ENCODE measurements at places on chromosomes 1 and 21. TPM values are rescaled to one million over a fixed set of nuclear protein-coding genes. Genes with fewer than 3 reads are reported as not detected.
A peak's percentile ranks its signal among the peaks of the same experiment; 100 is the strongest.

- DNase-seq: peak; percentile 72
Measured at GRCh38 chr1:212930986-212931678, 19.2 kb upstream of the VASH2 start.

DNA sequence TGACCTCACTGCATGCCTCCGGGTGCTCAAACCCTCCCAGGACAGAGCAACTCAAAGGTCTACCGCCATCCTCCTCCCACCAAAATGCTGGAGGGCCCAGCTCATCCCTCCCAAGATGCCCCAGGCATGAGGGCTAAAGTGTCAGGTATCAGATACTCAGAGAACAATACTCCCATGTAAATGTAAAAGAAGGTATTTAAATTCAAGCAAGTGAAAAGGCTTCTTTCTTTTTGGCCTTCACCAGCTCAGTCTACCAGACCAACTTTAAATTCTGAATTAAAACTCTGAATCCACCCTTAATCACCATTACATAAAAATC, 3.0 kb downstream of the PARP1 start:
- no peak for DNase-seq

DNA sequence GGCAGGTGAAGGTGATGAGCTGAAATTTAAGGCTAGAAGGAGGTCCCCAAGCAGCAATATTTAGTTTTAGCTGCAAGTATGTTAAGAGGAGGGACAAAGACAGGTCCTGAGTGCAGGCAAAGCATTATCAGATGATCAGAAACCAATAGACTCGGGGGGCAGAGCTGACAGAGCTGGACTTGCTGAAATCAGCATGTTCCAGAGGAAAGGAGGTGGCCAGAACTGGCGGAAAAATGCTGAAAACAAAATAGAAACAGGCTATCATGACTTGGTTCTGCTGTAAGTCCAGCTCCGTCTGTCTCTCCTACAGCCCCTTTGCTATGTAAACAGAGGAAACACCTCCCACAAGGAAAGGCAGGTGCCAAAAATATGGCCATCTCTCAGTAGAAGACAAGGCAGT, at the start of gene CD5L:
TSS of gene CD5L (minus strand) at position 101 of the 400 bp plus-strand sequence. CDS start 107 bp downstream, outside the sequence.
- DNase-seq: no peak

GRCh38 chr1:83064589-83065242, 934.2 kb downstream of the TTLL7 start:
- no peak for DNase-seq

DNA sequence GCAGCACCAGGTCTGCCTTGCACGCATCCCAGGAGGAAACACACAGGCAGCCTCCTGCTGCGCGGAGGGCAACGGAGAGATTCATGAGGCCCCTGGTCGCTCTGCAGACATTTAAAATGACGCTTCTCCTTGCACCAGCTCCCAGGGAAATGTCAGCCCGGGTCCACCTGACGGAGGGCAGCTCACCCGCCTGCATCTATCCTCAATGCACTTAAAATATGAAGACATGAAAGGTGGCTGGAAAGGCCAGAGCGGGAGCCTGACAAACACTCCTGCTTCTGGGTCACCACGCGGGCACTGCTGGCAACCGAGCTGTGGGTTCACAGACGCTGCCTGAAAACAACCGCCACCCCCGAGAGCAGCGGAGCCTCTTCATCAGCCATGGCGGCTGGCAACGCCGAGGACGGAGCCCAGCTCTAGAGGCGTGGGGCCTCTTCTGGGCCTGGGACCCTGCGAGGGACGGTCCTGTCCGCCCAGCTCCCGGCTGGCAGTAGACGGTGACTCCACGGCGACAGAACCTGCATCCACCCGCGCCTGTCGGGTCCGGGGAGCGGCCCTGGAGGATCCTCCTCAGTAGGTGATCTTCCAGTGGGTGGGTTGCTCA, 22.7 kb downstream of the POFUT2 start:
- DNase-seq: no peak

- no peak for DNase-seq
Measured at GRCh38 chr21:44601596-44602462, 1.4 kb downstream of the KRTAP10-7 start.

NBPF4 gene
- 0.88 TPM for total RNA-seq

GRCh38 chr1:19310720-19311502, 1.0 kb downstream of the AKR7A2 start:
- no peak for DNase-seq

PSMB2 gene
- total RNA-seq: 66.3 TPM

GRCh38 chr1:195791796-195792195, 816.4 kb downstream of the KCNT2 start:
- no peak for DNase-seq

DNA sequence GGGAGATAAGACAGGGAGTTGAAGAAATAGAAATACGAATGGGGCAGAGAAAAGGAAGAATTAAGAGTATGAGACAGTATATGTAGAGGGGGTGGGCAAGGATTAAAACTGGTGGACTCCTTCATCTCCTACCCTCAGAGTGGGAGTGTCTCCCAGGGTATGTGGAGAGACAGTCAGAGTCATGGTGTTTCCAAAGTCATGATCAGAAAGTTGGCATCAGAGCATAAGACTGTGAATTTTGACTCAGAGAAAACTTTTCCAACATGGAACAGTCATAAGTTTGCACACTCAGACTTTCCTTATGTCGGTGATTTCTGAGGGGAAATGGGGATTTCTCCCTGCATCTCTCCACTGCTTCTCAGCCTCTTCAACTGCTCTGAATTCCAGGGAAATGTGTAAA, 2.4 kb downstream of the CD84 start:
- no peak for DNase-seq

PAPPA2 gene
- total RNA-seq: 0.02 TPM

ZBTB48 gene
- 22.5 TPM for total RNA-seq

DNA sequence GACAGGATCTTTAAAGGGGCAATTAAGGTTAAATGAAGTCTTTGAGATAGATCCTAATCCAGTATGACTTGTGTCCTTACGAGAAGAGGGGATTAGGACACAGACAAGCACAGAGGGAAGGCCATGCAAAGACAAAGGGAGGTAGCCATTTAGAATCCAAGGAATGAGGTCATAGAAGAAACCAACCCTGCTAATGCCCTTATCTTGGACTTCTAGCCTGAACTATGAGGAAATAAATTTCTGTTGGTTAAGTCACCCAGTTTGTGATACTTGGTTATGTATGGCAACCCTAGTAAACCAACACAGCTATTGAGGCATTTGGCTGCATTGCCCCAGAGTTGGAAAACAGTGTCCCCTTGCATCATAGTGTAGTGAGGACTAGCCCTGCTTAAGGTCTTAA, 121.3 kb downstream of the MAST2 start:
- peak; percentile 34 for DNase-seq

TRIM33 gene
- 28.7 TPM for total RNA-seq

GPR25 gene
- not detected for total RNA-seq

- DNase-seq: no peak
Measured at GRCh38 chr21:35933466-35933865, 126.9 kb downstream of the SETD4 start.

FHAD1 gene
- not detected for total RNA-seq

DNA sequence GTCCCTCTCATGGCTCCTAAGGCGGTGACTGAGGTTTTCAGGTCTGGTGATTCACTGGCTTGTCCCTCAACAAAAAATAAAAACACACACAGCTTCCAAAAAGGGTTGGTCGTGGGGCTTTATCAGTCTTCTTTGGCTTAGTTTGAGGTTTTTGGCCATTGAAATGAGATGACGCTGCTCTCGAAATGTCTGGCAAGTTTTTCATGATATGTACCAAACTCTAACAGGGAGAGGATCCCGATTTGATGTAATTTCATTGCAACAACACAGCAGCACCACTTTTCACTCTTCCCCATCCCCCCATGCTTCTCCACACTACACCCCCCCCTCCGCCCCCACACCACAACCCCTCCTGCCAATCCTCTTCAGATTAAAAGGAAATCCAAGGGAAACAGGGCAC, 187.1 kb upstream of the NFIA start:
- no peak for DNase-seq

SNAPIN gene
- total RNA-seq: 32.8 TPM

ARHGEF10L gene
- 31.3 TPM for total RNA-seq

PFKFB2 gene
- total RNA-seq: 38.9 TPM

DNA sequence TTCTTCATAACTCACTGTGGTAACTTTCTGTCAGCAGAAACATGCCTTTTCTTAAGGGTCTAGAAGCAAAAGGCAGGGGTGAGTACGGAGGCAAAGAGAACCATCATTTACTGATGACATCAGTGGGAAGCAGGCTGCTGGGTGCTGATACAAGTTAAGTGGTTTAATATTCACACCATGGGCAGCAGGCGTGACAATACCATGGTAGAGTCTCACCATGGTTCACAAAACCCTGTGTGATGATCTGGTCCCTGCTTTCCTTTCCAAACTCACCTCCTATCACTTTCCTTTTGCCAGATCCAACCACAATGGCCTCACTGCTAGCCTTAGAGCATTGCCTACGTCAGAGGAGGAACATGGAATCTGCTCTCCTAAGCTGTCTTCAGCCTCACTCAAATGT, 8.7 kb downstream of the MAB21L3 start:
- DNase-seq: no peak

GRCh38 chr1:62796221-62796620, 12.3 kb downstream of the ATG4C start:
- DNase-seq: no peak

C1orf53 gene
- total RNA-seq: 9.4 TPM

DIO1 gene
- 7.1 TPM for total RNA-seq

GRCh38 chr1:25811384-25812082, 8.2 kb upstream of the MTFR1L start:
- no peak for DNase-seq

DNA sequence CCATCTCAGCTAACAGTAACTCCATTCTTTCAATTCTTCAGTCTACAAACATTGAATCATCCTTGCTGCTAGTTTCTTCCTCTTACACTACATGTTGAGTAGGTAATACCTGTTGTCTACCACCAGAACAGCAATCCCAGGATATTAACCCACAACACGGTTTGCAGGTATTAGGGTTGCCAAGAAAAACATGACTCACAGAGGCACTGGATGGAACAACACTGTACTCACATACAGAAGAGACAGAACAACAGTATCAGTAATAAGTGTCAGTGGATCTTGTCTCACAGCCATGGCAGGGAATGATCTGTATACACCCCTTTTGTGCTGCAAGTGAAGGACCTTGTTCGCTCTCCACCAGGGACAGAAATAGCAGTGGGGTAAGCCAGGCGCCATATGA, 212.1 kb downstream of the GPR52 start:
- DNase-seq: no peak

DNA sequence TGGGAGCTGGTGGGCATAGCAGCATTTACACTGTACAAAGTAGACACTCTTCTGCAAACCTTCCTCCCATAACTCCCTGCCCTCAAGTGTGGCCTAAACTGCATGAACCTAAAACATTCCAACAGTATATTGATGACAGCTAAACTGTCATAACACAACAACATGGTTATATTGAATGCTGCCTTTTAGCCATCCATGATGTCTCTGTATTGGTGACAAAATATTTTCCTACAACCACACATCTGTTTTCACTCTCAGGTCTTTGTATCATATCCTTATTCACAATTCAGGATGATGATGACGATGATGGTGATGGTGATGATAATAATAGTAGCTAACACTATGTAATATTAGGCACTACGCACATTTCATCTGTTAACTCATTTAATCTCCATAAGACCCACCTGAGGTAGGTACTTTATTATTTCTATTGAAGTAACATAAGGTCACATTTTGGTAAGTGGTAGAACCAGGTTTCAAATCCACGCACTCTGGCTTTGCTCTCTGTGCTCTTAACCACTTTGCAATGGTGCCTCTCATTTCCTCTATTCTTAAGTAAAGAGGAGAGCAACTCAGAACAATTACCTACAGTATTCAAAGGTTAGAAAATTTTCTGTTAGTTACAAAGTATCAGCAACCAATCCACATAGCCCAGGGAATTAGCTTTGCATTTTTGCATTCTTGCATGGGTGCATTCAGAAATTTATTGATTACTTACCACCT, 185.1 kb upstream of the LMO4 start:
- DNase-seq: no peak

- no peak for DNase-seq
Measured at GRCh38 chr1:175714350-175714749, 29.0 kb downstream of the TNR start.

DNA sequence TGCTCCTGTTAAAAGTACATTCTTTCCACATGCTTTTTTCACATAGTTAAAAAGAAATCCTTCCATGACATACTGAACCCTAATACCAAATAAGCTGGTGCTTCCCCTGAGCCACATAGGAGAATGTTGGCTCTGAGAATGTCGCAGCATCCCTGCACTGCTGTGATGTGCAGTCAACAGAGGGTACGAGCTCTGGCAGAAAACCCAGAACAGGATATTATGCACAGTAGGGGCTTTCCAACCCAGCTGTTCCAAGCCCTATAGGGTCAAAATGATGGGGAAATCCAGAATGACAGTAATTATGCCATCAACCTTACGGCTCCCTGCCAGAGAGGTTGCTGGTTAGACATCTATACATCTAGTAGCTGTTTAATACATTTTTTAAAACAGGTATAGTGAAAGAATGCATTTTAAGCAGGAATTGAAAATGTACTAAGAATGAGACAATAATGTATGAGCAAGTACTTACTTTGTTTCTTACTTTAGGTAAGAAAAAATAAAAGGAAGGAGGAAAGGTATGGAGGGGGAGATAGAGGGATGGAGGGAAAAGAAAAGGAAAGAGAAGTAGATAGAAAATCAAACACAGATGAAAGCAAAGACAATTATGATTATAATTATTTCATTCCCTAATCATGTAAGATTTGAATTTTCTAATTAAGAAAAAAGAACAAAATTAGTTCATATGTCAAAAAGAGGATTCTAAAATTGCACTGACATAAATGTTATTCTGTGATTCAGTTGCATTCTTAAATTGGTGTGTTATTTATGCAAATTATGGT, 126.0 kb downstream of the NR5A2 start:
- DNase-seq: no peak
